Activated T-helper 17 cell treated with anti-CD3 and anti-CD28 coated beads, Interleukin-2, amount 50 U/mL, for 72 hours (primary cell): ENCODE measurements at places on chromosomes 4 and X. TPM values are rescaled to one million over a fixed set of nuclear protein-coding genes. Genes with fewer than 3 reads are reported as not detected.

NAA11 gene
- not detected for total RNA-seq

MAGEA4 gene
- not detected for total RNA-seq

NUDT11 gene
- 1.5 TPM for total RNA-seq

UCHL1 gene
- total RNA-seq, result 4.9 TPM

PASD1 gene
- total RNA-seq, result not detected

TMPRSS11F gene
- total RNA-seq, result not detected

ZFX gene
- total RNA-seq, result 41.0 TPM

TMPRSS11A gene
- not detected for total RNA-seq

CCDC149 gene
- not detected for total RNA-seq

ACSL4 gene
- 53.2 TPM for total RNA-seq

FRMD7 gene
- total RNA-seq, result not detected

NLGN3 gene
- total RNA-seq, result 1.6 TPM

SPANXB1 gene
- total RNA-seq, result not detected

H2BW2 gene
- not detected for total RNA-seq

FGF13 gene
- total RNA-seq, result not detected

AADAT gene
- not detected for total RNA-seq

PDE6B gene
- 10.8 TPM for total RNA-seq

HTN3 gene
- not detected for total RNA-seq

LRRC66 gene
- 0.34 TPM for total RNA-seq

CDKL2 gene
- 2.4 TPM for total RNA-seq

GAB1 gene
- 0.48 TPM for total RNA-seq

CXorf49 gene
- total RNA-seq, result not detected

RADX gene
- total RNA-seq, result 9.6 TPM

VCX2 gene
- not detected for total RNA-seq

AKAP4 gene
- not detected for total RNA-seq

DCLK2 gene
- total RNA-seq, result 0.06 TPM

ADAM29 gene
- not detected for total RNA-seq

PDZD4 gene
- total RNA-seq, result 8.0 TPM

RAB39B gene
- total RNA-seq, result 10.2 TPM

FATE1 gene
- total RNA-seq, result not detected

PPBP gene
- total RNA-seq, result not detected

SLC16A2 gene
- 0.11 TPM for total RNA-seq

SGMS2 gene
- 0.19 TPM for total RNA-seq

CLNK gene
- not detected for total RNA-seq

FAM184B gene
- total RNA-seq, result not detected

CLIC2 gene
- not detected for total RNA-seq

NRK gene
- not detected for total RNA-seq

BTK gene
- 1.7 TPM for total RNA-seq

GPR119 gene
- total RNA-seq, result not detected

IBSP gene
- not detected for total RNA-seq

LEF1 gene
- total RNA-seq, result 93.4 TPM

DHX15 gene
- 190 TPM for total RNA-seq

STATH gene
- not detected for total RNA-seq

BEND2 gene
- not detected for total RNA-seq

HDAC8 gene
- total RNA-seq, result 24.7 TPM
